ENCODE measurements at places on chromosomes 6 and 20.

DNA sequence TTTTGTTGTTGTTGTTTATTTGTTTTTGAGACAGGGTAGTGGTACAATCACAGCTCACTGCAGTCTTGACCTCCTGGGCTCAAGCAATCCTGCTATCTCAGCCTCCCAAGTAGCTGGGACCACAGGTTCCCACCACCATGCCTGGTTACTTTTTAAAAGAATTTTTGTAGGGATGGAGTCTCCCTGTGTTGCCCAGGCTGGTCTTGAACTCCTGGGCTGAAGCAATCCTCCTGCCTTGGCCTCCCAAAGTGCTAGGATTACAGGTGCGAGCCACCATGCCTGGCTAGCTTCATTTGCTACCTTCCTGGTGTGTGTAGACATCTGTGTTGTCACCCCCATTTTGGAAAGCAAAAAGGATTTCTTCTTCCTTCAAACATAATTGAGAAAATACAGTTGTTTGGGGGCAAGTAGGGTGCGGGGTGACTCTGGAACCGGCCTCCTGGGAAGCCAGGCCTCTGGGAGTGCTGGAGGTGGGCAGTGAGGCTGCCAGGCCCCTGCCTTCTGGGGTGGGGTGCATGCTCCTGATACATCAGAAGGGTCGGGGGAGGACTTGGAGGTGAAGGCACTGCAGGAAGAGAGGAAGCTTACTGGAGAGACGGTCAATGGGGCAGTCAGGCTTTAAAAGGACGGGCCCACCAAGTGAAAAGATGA lies 28.4 kb downstream of the SYNJ2 start:
- DNase-seq = no peak

DNA sequence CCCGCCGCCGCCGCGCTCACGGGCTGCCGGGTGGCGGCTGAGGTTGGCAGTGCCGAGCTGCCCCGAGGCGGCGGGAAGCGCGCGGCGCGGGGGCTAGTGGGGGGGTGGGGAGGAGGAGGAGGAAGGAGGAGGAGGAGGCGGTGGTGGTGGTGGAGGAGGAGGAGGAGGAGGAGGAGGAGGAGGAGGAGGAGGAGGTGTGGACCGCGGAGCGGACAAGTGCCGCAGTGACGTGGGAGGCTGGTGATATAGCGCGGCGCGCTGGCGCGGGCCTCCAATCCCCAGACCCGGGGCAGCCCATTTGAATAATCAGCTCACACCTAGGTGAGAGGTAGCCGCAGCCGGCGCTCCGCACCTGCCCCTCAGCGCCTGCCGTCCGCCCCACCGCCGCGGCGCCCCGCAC lies at the start of gene FOXA2:
FOXA2 (minus strand) TSS at position 51 of the 400 bp plus-strand sequence. CDS start 294 bp downstream, outside the sequence.
- no peak for DNase-seq

GRCh38 chr6:127303917-127304316 lies 37.3 kb downstream of the RNF146 start:
- DNase-seq = no peak

DNA sequence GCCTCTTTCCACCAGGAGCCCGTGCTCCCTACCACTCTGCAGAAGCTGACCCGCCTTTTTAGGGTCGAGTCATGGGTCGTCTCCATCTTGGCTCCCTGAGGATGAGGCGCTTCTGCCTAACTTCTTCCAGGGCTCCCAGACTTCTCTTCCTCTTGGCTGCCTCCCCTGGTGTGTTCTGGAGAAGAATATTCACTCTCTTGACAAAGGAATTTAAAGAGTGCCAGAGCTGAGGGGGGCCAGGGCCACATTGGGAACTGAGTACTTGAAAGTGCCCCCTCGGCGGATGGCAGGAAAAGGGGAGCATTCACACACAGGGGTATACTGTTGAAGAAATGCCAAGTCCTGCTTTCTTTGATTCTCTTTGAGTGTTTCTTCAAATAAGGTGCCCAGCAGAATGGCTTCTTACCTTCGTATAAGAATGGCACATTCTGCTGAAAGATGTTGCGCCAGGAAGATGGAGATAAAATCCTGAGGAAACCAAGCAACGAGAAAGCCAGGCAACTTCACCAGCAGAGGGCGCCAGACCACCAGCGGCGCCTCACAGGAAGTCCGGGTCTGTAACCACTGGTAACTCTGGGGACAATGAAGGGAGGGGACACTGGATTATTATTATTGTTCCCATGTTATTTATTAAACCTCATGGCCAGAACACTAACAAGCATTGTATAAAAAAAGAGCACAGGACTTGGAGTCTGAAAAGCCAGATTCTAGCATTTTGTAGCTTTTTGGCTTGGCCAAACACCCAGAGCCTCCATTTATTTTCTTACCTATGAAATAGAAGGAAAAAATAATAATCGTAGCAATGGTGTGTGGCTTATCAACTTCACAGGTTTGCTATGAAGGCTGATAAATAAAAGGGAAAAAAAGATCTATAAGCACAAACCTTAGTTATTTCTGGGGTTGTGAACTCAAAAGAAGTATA lies 176.7 kb downstream of the HACE1 start:
- peak; percentile 59 for DNase-seq

DNA sequence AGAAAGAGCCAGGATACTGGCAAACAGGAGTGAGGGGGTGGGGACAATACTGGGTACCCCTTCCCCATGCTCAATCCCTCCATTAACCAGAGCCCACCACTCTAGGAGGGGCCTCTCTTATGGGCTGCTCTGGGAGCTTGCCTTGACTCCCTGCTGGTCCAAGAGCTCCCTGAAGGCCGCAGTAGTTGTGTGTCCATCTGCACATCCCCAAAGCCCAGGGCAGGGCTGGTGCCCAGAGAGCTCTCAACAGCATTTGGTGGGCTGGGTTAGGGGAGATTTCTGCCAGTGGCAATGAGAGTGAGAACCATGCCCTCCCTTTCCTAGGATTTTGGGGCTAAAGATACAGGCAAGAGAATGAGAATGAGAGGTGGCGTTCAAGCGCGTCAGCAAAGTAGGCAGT lies 230.6 kb upstream of the PMEPA1 start:
- DNase-seq = no peak

DNA sequence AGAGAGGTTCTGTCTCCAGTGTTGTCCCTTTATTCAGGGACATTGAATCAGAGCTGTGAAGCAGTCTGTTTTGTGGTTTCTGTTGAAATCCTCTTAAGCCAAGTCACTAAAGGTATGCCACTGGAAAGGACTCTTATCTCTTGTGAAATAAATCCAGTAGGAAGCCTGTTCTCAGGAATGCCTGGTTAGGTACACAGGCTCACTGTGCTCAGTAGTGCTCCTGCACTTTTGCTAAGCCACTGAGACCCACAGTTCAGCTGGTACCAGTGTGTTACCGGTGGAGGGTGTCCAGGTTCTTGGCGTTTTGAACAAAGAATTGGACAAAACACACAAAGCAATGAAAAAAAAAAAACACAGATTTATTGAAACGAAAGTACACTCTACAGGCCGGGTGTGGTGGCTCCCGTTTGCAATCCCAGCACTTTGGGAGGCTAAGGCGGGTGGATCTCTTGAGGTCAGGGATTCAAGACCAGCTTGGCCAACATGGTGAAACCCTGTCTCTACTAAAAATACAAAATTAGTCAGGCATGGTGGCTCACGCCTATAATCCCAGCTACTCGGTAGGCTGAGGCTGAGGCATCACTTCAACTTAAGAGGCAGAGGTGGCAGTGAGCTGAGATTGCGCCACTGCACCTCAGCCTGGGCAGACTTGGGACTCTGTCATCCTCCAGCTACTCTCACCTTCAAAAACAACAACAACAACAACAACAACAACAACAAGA lies 186.1 kb downstream of the JARID2 start:
- DNase-seq = peak; percentile 59

DNA sequence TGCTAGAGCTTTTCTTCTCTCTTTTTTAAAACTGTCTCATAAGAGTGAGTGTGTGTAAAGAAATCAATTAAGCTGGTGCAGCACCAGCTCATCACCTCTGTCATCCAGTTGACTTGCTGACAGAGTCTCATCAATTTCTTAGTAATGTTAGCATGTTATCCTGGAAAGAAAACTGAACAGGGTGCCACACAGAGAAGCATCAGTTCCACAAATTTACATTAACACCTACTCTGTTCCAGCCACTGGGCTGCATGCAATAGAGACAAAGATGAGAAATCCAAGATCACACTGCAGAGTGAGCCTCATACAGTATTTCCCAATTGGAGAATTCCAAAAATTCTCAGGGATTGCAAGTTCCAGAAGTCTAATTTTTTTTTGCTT lies 207.0 kb upstream of the CITED2 start:
- DNase-seq = no peak

DNA sequence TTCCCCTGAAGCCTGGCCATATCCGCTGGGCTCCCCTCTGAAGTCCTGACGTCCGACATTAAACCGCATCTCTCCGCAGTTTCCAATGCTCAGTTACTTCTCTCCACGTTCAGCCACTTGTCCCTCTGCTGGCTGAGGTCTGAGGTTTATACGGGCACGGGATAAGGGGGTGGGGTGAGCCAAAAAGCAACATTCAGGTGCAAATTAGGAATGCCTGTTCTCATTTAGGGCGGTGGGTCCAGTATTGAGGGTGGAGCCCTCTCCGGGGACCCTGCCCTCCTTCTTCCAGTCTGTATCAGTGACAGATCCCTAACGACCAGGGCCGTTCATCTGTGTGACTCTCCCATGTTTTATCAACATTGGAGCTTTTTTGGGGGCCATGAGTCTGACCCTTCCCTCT lies 1454.4 kb downstream of the HACE1 start:
- no peak for DNase-seq

DNA sequence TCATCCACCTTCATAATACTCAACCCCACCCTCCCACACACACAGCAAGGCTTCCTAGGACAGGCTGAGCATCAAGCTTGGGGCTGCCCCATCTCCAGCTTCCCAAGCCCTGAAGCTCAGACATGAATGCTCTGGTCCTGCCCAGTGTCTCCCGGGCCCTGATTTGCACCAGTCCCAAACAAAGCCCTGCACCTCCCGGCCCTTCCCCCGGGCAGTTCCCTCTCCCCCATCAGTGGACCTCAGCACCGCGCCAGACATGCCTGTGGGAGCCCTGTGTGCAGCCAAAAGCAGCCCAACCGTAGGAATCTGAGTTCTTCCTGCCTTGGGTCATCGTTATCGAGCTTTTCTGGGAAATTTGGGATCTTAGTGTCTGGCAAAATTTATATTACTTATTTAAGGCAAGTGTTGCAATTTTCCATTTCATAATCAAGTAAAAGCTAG lies 63.5 kb downstream of the THBS2 start:
- peak; percentile 89 for DNase-seq

DNA sequence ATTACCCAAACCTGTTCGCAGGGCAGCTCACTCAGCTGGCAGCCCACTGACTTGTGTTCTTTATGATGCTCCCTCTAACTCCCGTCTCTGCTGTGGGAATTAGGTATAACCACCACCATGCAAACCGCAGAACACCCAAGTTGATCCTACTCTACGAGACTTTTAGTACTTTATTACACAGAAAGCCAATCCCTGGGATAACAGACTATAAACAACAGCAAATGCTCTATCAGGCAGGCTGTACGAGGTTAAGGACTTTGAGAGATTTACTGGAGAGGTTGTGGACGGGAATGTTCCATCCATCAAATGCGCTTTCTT lies 241.1 kb downstream of the FOXC1 start:
- no peak for DNase-seq

- peak; percentile 80 for DNase-seq
Measured at GRCh38 chr6:87705070-87705691, 3.1 kb upstream of the AKIRIN2 start.

- no peak for DNase-seq
Measured at GRCh38 chr6:41051873-41052272, 1.1 kb upstream of the APOBEC2 start.

GRCh38 chr6:151290877-151291721 lies 51.3 kb downstream of the AKAP12 start:
- peak; percentile 96 for DNase-seq

DNA sequence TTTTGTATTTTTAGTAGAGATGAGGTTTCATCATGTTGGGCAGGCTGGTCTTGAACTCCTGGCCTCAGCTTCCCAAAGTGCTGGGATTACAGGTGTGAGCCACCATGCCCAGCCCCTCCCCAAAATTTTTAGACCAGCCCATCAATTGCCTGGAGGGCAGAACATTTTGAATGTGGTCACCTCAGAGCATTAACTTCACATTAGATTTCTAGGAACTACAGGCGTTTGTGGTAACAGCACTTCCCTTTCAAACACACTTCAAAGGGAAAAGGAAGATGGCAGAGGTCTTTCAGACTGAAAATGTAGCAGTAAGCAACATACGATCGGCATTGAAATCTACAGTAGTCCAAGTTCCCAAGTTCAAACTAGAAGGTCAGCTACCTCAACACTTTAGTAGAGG lies 12.3 kb upstream of the SLA2 start:
- DNase-seq = no peak

- DNase-seq = no peak
Measured at GRCh38 chr6:129179283-129179682, 296.3 kb downstream of the LAMA2 start.
